ENCODE measurements at places on chromosomes 3 and 15. TPM values are rescaled to one million over a fixed set of nuclear protein-coding genes. Genes with fewer than 3 reads are reported as not detected.

Gene ZBED2
- polyA plus RNA-seq: 1.1 TPM

Gene C3orf85
- not detected for polyA plus RNA-seq

- DNase-seq: no peak
Observed at GRCh38 chr3:9716801-9717555, 13.3 kb downstream of the CPNE9 start.

DNA sequence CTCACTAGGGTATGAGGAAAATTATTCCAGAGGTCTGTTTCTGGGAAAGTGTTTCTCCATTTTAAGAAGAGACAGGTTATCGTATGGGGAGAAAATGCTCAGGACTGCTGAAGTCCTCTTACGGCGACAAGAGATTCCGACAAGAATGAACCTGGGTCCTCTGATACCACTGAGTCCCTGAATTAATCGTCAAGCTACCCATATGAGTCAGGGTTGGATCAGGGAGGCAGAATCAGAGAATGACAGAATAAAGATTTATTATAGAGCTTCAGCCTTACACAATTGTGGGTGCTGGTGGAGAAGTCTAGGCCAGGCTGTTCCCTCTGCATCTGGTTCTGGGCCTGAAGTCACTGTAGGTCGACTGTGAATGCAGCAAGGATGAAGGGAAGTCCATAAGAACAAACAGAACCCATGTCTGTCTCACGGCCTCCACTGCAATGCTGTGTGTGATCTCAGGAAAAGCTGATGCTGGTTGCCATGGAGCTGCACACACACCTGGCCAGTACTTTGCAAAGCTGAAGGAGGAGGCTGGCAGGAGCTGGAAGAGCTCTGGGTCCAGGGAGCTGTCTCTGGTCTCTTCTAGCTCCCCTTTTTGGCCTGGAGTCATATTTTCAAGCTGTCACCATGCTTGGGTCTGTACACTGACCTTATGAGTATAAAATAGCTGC lies 83.9 kb downstream of the HHLA2 start:
- DNase-seq: no peak

GRCh38 chr15:91706322-91707032 lies 147.0 kb upstream of the SLCO3A1 start:
- DNase-seq: peak; percentile 63

Measured in A549 (cell line).